ENCODE measurements at places on chromosomes 2 and 18. TPM values are rescaled to one million over a fixed set of nuclear protein-coding genes. Genes with fewer than 3 reads are reported as not detected.

Gene MERTK
- 20.1 TPM for total RNA-seq

DNA sequence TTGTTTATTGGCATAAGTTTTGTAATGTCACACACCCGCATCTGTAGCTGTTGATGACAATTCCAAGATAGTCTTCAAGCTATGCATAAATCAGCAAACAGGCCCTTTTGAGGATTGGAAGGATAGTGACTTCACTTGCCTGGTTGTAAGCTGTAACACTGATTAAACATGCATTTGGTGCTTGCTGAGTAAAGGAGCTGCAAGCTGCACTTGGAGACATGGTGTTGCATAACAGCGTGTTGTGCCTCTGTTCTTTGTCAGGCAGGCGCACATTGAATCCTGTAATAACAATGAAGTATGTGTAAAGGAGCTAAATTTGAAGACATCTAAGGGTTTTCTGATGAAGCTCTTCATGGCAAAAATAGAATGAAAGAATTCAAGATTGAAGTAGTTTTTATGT is 68.7 kb upstream of the TTC27 start:
- H3K36me3 ChIP-seq, result peaks cover 6% of the 10 kb centered on the region
- DNase-seq, result no peak
- no peak overlapping the region for H3K4me3 ChIP-seq
- H3K27me3 ChIP-seq, result no peaks in the 10 kb centered on the region
- peaks cover 5% of the 10 kb centered on the region for H3K4me1 ChIP-seq

GRCh38 chr2:123993728-123994323 is 31.3 kb upstream of the CNTNAP5 start:
- no peaks in the 10 kb centered on the region for H3K36me3 ChIP-seq
- H3K27ac ChIP-seq, result no peak overlapping the region
- H3K27me3 ChIP-seq, result no peaks in the 10 kb centered on the region
- no peaks in the 10 kb centered on the region for H3K4me1 ChIP-seq

- no peak overlapping the region for H3K4me3 ChIP-seq
- H3K4me1 ChIP-seq, result no peaks in the 10 kb centered on the region
- no peaks in the 10 kb centered on the region for H3K36me3 ChIP-seq
- DNase-seq, result no peak
Measured at GRCh38 chr18:28411806-28412205, 234.9 kb upstream of the CDH2 start.

DNA sequence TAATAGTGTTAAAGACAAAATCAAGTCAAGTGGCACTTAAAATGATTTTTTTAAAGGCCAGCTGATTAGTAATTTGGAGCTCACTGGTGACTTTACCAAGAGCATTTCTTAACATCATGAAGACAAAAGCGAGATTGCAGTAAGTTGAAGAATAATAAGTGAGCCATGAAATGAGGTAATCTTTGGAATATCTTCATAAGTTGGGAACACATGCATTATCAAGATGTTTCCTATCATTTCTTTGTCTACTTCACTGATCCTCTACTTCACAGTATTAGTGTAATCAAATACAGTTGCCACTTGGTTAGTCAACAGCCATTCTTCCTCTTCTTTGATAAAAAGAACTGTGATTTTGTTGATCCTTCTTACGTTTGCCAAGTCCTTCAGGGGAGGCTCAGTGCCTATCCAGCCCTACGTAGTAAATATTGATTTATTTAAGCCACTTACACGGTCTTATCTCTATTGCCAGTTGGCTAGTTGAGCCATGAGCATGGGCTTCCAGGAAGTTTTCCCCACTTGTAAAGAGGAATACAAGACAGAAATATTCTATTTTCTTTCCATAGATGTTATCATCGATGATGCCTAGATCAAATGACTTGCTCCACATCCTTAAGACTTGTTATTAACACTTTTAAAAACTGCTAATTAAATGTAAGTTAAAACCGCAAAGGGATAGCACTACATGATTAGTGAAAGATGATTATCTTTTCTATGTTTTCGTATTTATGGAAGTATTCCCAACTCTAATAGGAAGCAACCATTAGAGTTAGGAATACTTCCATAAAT is 46.1 kb downstream of the YES1 start:
- H3K27me3 ChIP-seq, result no peaks in the 10 kb centered on the region
- peaks cover 7% of the 10 kb centered on the region for H3K36me3 ChIP-seq
- no peak overlapping the region for H3K27ac ChIP-seq
- DNase-seq, result no peak

Measured in progenitor cell of endocrine pancreas (in vitro differentiated cells).